ENCODE measurements at places on chromosomes 11 and 22.

DNA sequence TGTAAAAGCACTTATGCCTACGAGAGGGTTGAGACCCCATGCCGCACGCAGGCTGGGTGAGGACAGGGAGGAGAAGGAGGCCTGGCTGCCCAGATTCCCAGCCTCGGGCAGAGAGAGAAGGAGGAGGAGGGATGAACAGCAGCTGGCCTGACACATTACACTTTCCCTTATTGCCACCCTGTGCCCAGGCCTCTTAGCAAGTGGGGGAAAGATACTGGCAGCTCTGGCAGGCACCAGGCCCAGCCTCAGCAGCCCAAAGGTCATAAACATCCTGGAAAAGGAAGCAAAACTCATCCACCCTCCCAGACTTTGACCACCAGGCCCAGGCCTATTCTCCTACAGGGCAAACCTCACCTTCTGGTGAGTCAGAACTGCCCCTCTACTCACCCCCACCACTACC, 4.7 kb downstream of the PLAAT3 start:
- no peak for DNase-seq

GRCh38 chr22:18078329-18079041, 695 bp downstream of the PEX26 start:
- DNase-seq = peak; percentile 8

GRCh38 chr11:11425806-11426205, 72.8 kb upstream of the CSNK2A3 start:
- no peak for DNase-seq

- DNase-seq = no peak
These were observed 193.8 kb downstream of the DDX10 start for GRCh38 chr11:108858622-108859021.

- DNase-seq = no peak
These were observed 46.4 kb upstream of the SC5D start for GRCh38 chr11:121246021-121246768.
